ENCODE measurements at places on chromosomes 16 and 17.

DNA sequence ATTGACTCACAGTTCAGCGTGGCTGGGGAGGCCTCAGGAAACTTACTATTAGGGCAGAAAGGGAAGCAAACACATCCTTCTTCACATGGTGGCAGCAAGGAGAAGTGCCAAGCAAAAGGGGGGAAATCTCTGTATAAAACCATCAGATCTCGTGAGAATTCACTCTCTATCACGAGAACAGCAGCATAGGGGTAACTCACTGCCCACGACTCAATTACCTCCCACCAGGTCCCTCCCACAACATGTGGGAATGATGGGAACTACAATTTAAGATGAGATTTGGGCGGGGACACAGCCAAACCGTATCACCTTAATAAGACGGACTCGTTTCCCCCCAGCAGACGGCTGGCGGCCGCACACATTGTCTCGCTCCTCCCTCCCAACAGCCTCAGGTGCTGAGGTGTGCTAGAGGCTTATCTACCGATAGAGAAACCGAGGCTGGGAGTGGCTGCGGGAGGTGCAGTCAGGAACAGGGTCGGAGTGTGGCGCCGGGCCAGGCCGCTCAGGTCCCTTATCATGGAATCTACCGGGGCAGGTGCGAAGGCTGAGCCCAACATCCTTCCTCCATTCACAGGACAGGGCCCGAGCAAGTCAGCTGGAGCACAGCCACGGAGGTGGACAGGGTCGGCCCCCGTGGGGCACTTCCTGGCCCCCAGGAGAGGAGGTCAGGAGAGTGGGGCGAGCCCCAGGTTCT lies 4.9 kb upstream of the ZG16B start:
- no peak for DNase-seq

DNA sequence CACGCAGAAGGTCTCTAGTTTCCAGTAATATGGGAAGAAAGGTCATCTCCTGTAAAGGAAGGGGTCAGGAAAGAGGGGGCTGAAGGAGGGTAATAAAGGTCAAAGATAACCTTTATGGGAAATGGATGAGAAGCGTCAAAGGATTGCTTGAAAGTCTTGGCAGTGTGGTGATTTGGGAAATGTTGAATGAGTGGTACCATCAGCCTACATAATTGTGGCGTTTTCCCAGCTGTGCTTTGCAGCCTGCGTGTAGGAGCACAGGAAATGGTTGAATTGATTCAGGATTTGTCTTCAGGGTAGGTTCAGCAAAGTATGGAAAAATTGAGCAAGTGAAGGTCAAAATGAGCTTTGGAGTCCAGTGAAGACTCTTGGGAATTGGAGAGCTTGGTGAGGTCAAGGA lies 115.8 kb upstream of the NOL11 start:
- DNase-seq, result no peak

DNA sequence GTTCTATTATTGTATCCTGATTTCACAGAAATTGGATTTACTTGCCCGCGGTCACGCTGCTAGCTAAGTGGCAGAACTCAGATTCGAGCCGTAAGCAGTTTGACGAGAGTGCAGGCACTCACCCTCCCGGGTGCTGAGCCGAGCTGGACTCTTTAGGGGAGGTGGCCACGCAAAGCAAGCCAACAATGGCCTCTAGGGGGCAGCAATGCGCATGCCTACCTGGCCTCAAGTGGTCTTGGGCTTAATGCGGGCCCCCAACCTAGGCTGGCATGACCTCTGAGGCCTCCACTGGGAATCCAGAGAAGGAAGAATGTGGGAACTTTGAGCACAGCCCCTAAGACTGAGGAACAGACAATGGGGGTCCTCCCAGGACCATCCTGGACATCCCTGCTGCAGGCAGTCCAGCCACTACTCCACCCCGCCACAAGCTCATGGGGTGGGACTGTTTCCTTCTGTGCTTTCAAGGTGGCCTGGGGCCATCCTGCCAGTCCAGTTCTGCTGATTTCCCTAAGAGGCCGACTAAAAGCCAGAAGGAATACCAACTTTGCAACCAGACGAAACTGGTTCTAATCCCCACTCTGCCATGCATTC lies 276.5 kb downstream of the XYLT1 start:
- DNase-seq, result no peak

GRCh38 chr17:79400989-79401703 lies 209.7 kb downstream of the RBFOX3 start:
- no peak for DNase-seq

Data from NCI-H1417 treated with DMSO at 0.1 percent for 48 hours (cell line).